ENCODE measurements at places on chromosomes 2 and 18.

GRCh38 chr2:235161565-235161964 lies 209.7 kb downstream of the SH3BP4 start:
- no peak for DNase-seq

- DNase-seq, result no peak
These were observed 2.8 kb downstream of the FOSL2 start for GRCh38 chr2:28395334-28396061.

DNA sequence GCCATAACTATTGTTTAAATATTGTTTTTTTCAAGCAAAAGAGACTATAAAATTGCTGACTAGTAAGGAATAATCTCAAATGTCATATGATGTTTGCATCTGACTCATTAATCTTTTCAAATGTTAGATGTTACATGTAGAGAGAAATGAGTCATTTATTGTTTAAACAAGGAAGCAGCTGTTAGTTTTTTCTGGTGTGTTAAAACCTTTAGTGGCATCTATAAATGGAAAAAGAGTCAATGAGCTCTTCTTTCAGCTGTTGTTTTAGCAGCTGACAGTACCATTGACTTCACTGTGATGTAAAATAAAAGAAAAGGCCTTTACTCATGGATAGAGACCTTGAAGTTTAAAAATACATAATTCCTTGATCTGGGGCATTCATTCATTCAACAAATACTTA lies 1.8 kb upstream of the KLHL41 start:
- no peak for DNase-seq

DNA sequence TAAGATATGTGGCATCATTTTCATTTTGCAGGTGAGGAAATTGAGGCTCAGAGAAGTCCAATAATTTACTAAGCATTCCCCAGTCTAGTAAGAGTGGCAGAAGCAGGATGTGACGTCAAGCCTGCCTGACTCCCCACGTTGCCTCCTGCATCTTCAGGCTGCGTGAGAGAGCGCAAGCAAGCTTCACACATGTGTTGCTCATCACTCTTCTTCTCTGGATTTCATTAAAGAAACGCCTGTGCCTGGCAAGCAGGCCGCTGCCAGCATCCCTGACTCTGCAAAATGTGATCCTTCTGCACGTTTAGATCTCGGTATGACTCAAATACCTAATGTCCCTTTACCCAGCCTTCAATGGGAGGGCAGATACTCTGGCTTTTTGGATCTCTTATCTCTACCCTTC lies 96.8 kb downstream of the PRKCE start:
- no peak for DNase-seq

- DNase-seq, result no peak
These were observed 1.0 kb upstream of the STRN start for GRCh38 chr2:36967236-36967876.

DNA sequence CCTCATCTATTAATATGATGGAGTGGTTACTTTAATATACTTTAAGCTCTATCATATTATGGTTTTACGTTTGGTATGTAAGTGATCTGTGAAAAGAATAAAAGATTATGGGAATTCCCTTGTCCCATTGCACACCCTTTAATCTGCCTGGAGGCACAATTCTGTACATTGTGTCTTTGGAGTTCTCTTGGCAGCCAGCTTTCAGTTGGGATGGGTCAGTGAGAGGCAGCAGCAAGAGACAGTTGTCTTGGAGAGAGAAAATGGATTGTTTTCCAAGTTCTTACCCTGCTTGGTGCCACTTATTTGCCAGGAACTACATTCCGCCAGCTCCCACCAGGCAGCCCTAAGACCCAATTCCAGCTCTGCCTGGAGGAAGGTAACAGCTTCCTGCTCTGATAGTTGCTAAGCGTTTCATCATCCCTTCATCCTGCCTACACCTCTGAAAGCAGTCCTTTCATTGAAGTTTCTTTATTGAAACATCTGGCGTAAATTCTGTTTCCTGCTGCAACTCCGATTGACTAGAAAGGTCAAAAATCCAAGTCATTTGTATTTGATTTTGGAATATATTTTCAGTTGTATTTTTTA lies 365.2 kb downstream of the AKAIN1 start:
- no peak for DNase-seq

GRCh38 chr18:57433934-57434535 lies 1.1 kb upstream of the ONECUT2 start:
- no peak for DNase-seq

- DNase-seq, result no peak
These were observed 4.9 kb upstream of the PPM1B start for GRCh38 chr2:44163777-44164176.

DNA sequence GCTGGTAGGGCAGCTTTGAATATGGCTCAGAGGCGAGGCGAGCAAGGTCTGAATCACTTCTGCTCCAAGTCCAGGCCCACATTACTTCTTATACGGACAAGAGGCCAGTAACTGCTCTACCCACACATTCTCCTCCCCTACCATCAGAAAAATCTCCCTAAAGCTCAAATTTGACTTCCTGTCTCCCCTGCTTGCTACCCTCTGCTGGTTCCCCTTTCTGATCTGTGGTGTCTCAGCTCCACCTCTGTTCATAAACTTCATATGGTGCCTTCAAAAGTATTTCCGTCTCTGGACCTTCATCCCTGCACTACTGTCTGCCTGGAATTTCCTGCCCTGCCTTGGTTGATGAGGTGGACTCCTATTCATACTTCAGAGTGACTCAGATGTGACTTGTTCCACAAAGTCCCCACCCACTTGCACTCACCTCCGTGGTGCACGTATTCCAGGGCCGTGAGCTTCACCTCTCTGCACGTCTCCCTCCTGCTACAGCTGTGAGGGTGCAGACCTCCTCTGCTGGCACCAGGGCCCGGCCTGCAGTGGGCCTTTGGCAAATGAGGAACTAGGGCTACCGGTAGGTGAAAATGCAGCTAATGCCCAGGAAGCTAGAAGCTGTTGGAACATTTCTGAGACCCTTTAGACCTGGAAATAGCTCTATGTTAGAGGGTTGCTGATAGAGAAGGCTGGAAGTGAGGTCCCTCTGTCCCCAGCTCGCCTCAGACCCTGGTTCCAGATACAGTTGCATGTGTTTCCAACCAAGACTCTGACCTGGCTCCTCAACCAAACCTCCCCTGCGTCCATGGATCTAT lies 24.6 kb upstream of the KCMF1 start:
- no peak for DNase-seq

- no peak for DNase-seq
These were observed 152.1 kb downstream of the NCK2 start for GRCh38 chr2:105896765-105897163.

- DNase-seq, result no peak
These were observed 464.0 kb downstream of the EIPR1 start for GRCh38 chr2:2913601-2914120.

Measured in non-pigmented ciliary epithelial cell (primary cell).